ENCODE measurements at places on chromosomes 12 and 14. TPM values are rescaled to one million over a fixed set of nuclear protein-coding genes. Genes with fewer than 3 reads are reported as not detected.

The COQ5 gene
- 36.7 TPM for total RNA-seq

The TAS2R30 gene
- total RNA-seq = 2.3 TPM

The FAM90A1 gene
- total RNA-seq = 0.67 TPM

The TMEM229B gene
- total RNA-seq = 0.32 TPM

The CCDC197 gene
- 1.6 TPM for total RNA-seq

The BBOF1 gene
- 1.4 TPM for total RNA-seq

GRCh38 chr12:31574803-31575575, 15.9 kb downstream of the DENND5B start:
- no peak overlapping the region for H3K27ac ChIP-seq
- H3K4me1 ChIP-seq = no peaks in the 10 kb centered on the region
- H3K36me3 ChIP-seq = no peaks in the 10 kb centered on the region
- peaks cover 8% of the 10 kb centered on the region for H3K27me3 ChIP-seq

DNA sequence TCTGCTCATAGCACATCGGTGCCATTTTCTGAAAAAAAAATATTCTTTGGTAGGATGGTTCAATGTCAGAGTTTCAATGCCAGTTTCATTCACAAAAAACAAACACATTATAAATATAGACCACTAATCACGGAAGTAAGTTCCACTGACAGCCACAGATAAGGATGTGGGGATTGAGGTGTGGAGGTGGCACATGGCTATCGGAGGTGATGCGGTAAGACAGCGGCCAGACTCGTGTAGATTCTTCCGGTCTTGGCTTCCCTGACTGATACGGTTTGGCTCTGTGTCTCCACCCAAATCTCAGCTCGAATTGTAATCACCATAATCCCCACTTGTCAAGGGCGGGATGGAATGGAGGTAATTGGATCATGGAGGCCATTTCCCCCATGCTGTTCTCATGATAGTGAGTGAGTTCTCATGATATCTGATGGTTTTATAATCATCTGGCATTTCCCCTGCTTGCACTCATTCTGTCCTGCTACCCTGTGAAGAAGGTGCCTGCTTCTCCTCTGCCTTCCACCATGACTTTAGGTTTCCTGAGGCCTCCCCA, 693.4 kb downstream of the VRK1 start:
- DNase-seq = no peak
- no peak overlapping the region for H3K27ac ChIP-seq
- H3K4me1 ChIP-seq = peaks cover 8% of the 10 kb centered on the region
- H3K36me3 ChIP-seq = peaks cover 11% of the 10 kb centered on the region
- H3K27me3 ChIP-seq = no peaks in the 10 kb centered on the region

GRCh38 chr12:24854908-24855307, 94.0 kb downstream of the BCAT1 start:
- peaks cover 30% of the 10 kb centered on the region for H3K4me1 ChIP-seq
- no peak for DNase-seq
- H3K4me3 ChIP-seq = no peak overlapping the region
- peaks cover 15% of the 10 kb centered on the region for H3K27me3 ChIP-seq
- H3K36me3 ChIP-seq = peaks cover 15% of the 10 kb centered on the region
- no peak overlapping the region for H3K27ac ChIP-seq

DNA sequence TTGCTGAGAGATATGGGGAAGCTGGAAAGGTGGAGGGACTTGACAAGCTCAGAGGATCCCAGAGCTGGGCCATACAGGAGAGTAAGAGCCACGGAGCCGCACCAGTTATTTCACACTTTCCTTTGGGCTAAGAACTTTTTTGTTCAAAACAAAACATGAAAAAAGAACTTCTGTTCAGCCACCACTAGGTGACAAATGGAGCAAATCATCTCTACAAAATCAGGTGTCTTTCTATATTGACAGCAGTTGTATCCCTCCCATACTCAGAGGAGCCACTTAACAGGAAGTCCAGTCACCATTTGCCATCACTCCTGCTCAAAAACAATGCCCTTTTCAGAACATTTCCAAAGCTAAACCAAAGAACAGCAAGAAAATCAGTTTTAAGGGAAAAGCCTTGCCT, 70.3 kb upstream of the DBX2 start:
- H3K36me3 ChIP-seq = no peaks in the 10 kb centered on the region
- H3K4me3 ChIP-seq = no peak overlapping the region
- no peak for DNase-seq

- no peak overlapping the region for H3K27ac ChIP-seq
- peaks cover 4% of the 10 kb centered on the region for H3K36me3 ChIP-seq
- H3K27me3 ChIP-seq = no peaks in the 10 kb centered on the region
Observed at GRCh38 chr14:54457609-54457996, 16.4 kb upstream of the CNIH1 start.

DNA sequence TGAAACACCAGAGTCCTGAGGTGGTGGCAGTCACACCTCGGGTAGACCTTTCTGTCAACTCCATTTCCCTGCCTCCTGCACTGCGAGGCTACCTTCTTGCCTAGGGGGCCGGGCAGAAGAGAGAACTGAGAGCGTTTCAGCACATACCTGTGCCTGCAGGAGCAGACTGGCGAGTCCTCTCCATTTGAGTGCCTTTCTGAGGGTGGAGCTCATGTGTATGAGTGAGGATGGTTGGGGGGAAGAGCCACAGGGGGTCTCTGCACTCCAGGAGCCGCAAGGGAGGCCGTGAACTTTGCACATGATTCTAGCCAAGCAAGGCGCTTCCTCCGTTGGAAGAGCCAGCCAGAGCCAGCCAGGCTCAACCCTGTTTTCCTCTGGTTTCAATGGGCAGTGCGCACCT, 31.0 kb upstream of the CCND2 start:
- no peak overlapping the region for H3K27ac ChIP-seq
- H3K4me1 ChIP-seq = no peaks in the 10 kb centered on the region
- peaks cover 39% of the 10 kb centered on the region for H3K27me3 ChIP-seq
- peaks cover 28% of the 10 kb centered on the region for H3K36me3 ChIP-seq
- DNase-seq = no peak

- no peaks in the 10 kb centered on the region for H3K27me3 ChIP-seq
- no peak for DNase-seq
- no peaks in the 10 kb centered on the region for H3K36me3 ChIP-seq
- no peak overlapping the region for H3K27ac ChIP-seq
- H3K4me1 ChIP-seq = peaks cover 10% of the 10 kb centered on the region
Observed at GRCh38 chr12:49519574-49519936, 19.3 kb upstream of the KCNH3 start.

DNA sequence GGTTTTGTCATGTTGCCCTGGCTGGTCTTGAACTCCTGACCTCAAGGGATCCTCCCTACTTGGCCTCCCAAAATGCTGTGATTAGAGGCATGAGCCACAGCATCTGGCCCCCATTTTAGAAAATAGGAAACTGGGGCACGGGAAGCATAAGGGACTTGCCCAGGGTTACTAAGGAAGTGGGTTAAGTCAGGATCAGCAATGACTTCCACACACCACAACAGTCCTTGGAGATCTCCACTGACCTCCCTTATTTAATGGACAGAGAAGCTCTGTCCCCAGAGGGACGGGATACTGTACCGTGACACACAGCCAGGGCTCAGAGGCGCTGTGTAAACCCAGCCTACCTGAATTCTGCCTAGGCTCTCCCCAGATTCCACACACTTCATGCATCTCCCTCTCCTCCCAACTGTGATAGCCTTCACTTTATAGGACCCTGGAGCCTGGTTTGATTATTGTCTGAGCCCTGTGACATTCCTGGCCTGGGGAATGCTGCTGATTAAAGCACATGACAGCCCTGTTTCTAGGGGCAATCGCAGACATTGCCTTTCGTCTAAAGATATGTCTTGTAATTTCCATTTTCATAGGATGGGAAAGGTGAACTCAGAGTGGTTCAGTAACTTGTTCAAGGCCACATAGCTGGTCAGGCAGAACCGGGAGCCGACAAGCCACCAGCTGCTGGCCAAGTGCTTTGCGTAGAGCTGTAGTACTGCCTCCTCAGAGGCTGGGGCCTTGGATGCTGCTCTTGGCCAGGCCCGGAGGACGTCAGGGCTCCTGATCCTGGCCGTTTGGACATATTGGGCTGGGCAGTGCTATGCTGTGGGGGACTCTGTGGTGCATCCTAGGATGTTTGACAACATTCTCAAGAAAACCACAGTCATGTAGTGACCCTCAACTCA, 20.8 kb downstream of the SERPINA1 start:
- no peak overlapping the region for H3K4me3 ChIP-seq
- no peaks in the 10 kb centered on the region for H3K4me1 ChIP-seq
- no peak overlapping the region for H3K27ac ChIP-seq
- H3K36me3 ChIP-seq = no peaks in the 10 kb centered on the region
- H3K27me3 ChIP-seq = peaks cover 13% of the 10 kb centered on the region
- DNase-seq = no peak

- H3K4me3 ChIP-seq = no peak overlapping the region
- H3K36me3 ChIP-seq = no peaks in the 10 kb centered on the region
- H3K4me1 ChIP-seq = peaks cover 13% of the 10 kb centered on the region
- no peaks in the 10 kb centered on the region for H3K27me3 ChIP-seq
- no peak for DNase-seq
Observed at GRCh38 chr12:121504505-121504904, 76.3 kb downstream of the KDM2B start.

GRCh38 chr14:61468063-61468825, 146.9 kb downstream of the PRKCH start:
- H3K36me3 ChIP-seq = peaks cover 26% of the 10 kb centered on the region
- H3K27me3 ChIP-seq = no peaks in the 10 kb centered on the region
- H3K27ac ChIP-seq = peak overlapping the region; percentile 71
- DNase-seq = no peak
- H3K4me1 ChIP-seq = peaks cover 81% of the 10 kb centered on the region
- H3K4me3 ChIP-seq = no peak overlapping the region

DNA sequence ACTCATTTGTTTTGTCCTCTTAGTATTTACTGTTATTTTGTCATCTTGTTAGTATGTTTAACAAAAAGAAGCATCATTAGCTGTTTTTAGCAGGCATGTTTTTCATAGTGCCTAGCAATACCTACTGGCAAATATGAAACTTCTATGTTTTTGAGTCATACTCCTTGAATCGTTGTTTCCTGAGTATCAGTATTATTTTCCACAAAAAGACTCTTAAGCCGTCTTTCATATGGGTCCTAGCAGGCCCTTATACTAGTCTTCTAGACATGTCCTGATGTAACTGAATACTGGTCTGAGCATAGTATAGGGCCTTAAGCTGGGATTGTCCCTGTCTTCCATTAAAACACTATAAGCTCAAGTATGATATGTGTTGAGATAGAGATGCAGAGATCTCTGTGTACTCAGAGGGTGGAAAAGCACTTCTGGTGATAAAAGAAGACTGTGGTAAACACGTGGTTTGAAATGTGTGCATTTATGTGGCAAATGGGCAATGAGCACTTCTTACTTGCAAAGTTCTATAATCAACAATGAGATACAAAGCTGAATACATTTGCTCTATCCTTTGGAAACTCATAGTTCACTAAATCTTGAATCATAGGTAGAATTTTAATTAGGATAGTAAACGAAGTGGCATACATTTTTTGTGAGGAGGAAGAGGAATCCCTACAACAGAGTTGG, 348.8 kb downstream of the PDZRN4 start:
- peaks cover 7% of the 10 kb centered on the region for H3K27me3 ChIP-seq
- H3K4me1 ChIP-seq = peaks cover 10% of the 10 kb centered on the region
- no peak overlapping the region for H3K4me3 ChIP-seq
- H3K27ac ChIP-seq = no peak overlapping the region

DNA sequence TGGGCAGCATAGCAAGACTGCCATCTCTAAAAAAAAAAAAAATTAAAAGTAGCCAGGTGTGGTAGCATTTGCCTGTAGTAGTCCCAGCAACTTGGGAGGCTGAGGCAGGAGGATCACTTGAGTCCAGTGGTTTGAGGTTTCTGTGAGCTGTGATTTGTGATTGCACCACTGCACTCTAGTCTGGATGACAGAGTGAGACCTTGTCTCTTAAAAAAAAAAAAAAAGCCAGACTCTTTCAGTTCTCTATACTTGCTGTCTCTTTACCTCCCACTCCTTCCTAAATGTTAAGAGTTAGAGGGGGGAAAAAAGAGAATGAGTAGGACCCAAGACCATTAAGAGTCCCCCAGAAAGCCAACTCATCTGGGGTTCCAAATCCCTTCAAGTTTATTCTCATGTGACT, 17.8 kb downstream of the EIF2S1 start:
- peaks cover 38% of the 10 kb centered on the region for H3K36me3 ChIP-seq
- H3K4me1 ChIP-seq = peaks cover 24% of the 10 kb centered on the region

DNA sequence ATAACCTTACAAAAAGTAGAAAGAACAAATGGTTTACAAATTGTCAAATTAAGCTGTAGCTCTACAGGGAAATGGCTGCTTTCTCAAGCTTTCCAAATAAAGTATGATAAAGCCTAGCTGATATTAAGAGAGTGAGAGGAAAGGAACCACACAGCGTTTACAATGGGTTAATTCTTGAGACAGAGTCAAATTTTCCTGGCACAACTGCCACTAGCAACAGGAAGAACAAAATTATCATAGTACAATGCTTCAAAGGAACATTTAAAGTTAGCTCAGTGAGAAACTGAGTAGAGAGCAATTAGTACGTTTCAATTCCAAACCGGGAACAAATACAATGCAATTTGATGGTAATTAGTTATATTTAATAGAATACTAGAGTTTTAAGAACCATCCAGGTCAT, 116.0 kb downstream of the PPP1R12A start:
- peak overlapping the region; percentile 48 for H3K27ac ChIP-seq
- H3K27me3 ChIP-seq = no peaks in the 10 kb centered on the region
- no peaks in the 10 kb centered on the region for H3K4me1 ChIP-seq

GRCh38 chr12:19244312-19244711, 114.8 kb downstream of the PLEKHA5 start:
- H3K27ac ChIP-seq = no peak overlapping the region
- H3K4me3 ChIP-seq = no peak overlapping the region
- no peaks in the 10 kb centered on the region for H3K27me3 ChIP-seq

- peak; percentile 4 for DNase-seq
- H3K4me3 ChIP-seq = peak within 1 kb of the TSS; percentile 61
- peaks cover 52% of the 10 kb centered on the region for H3K27me3 ChIP-seq
- peaks cover 9% of the 10 kb centered on the region for H3K4me1 ChIP-seq
Observed at GRCh38 chr12:108129017-108129812, at the start of gene WSCD2. Gene WSCD2 (plus strand): TSS chr12:108129288. CDS start chr12:108195833, 66,545 bp downstream.

DNA sequence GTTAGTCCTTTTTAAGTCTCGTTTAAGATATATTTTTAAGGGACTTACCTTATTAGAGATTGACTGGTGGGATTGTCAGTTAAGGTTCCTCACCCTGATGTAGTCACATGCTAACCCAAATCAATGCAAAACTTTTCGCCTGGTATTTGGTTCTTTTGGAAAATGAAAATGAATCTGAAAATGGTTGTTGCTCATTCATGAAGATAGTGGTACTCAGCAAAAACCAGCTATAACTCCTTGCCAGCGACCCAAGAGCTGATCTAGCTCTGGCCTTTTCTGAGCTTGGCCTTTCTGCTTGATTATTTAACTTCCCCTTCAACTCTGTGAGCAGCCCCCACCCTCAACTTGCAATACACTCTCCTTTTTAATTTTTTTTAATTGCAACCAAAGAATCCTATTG, 85.0 kb upstream of the GTF2A1 start:
- H3K27ac ChIP-seq = no peak overlapping the region
- DNase-seq = no peak
- H3K27me3 ChIP-seq = no peaks in the 10 kb centered on the region
- H3K4me1 ChIP-seq = peaks cover 17% of the 10 kb centered on the region
